ENCODE measurements at places on chromosomes 16 and 17.

GRCh38 chr17:28875848-28876550 is 21.2 kb downstream of the ERAL1 start:
- no peak for DNase-seq

- DNase-seq, result no peak
Observed at GRCh38 chr17:22514315-22514714, 822.0 kb downstream of the KCNJ18 start.

GRCh38 chr17:37361543-37361942 is 14.2 kb upstream of the C17orf78 start:
- no peak for DNase-seq

GRCh38 chr17:79923974-79924638 is 84.9 kb upstream of the CBX4 start:
- DNase-seq, result no peak

DNA sequence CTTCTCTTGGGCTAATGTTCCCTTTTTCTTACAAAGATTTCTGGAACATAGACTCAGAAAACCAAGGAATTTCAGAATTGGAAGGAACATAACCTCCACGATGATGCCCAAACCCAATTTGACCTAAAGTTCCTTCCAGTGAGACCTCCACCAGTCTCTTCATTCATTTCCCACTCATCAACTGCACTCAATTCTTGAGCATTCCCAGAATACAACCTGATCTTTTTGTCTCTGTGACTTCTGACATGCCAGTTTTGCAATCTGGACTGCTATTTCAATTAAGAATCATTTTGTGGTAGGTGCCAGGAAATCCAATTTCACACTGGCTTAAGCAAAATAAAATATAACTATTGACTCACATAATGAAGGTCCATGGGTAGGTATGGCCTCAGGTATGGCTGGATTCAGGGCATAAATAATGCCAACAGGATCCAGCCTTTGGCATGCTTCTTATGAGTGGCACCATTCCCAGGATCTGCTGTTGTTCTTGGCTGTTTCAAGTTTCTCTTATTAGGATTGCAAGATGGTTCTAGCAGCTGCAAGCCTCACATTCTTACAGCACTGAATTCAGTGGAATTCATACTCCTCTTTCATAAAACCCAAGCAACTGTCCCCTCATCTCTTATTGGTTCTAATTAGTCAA is 184.3 kb downstream of the HS3ST4 start:
- no peak for DNase-seq

GRCh38 chr17:8925808-8926207 is 39.7 kb downstream of the PIK3R5 start:
- no peak for DNase-seq

Measured in stimulated activated CD8-positive, alpha-beta memory T cell treated with anti-CD3 and anti-CD28 coated beads, Interleukin-4, amount 100 ng/mL, for 1 hour (primary cell).